ENCODE measurements at places on chromosomes 2 and 18.
A peak's percentile ranks its signal among the peaks of the same experiment; 100 is the strongest.

GRCh38 chr2:30109856-30110255 is 37.0 kb upstream of the YPEL5 start:
- DNase-seq: no peak

GRCh38 chr18:71485611-71486010 is 1058.5 kb downstream of the CBLN2 start:
- no peak for DNase-seq

DNA sequence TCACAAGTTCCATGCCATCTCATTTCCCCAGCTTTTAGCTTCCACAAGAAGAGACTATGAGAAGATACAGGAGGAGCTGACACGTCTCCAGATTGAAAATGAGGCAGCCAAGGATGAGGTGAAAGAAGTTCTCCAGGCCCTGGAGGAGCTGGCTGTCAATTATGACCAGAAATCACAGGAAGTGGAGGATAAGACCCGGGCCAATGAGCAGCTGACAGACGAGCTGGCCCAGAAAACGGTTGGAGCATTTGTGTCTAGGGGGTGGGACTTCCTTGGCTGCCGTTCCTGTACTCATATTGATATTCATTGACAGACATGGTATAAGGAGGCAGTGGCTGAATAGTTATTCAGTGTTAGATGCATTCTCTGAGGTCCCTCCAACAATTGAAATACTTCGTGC is 57.2 kb upstream of the LYPD6B start:
- no peak for DNase-seq

DNA sequence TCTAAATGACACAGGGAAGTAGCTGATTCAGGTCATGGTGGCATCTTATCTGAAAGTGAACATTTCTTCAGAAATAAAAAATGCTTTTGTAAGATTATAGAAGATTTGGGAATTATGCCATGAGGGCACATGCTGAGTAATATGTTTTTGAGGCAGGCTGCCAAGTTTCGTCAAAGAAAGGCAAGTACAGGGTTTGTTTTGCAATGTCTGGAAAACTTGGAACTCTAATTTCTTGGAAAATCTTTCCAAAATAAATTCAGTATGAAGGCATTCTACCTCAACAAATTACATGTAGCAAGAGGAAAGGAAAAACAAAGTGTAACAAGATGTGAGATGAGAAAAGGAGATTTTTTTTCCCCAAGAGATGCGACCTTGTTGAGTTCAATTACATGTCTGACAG is 167.7 kb downstream of the PLCL1 start:
- DNase-seq: no peak

GRCh38 chr2:187008111-187008510 is 159.1 kb upstream of the ZSWIM2 start:
- no peak for DNase-seq

DNA sequence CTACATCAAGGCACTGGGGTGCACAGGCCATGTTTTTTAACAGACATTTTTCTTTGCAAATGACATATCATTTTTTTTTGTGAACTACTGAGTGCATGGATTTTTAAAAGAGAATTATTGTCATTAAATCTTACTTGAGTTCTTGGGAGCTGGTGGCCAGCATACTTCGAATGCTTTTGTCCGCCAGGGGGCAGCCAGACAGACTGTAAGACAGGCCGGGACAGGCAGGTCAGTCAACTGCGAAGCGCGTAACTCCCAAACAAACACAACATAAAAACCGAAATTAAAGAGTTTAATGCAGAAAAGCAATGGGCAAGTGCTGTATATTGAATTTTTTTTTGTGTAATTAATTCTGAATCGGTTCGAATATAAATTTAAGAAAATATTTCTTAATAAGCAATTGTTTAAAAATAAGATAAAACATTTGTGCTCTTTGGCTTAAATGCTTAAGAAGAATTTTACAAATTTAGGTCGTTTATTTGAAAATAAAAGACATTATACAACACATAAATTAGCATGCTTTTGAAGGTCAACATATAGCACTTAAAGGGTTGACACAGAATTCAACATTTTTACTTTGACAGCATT is 142.2 kb upstream of the PXDN start:
- DNase-seq: peak; percentile 64

GRCh38 chr2:118943286-118943685 is 1.3 kb downstream of the MARCO start:
- DNase-seq: no peak

DNA sequence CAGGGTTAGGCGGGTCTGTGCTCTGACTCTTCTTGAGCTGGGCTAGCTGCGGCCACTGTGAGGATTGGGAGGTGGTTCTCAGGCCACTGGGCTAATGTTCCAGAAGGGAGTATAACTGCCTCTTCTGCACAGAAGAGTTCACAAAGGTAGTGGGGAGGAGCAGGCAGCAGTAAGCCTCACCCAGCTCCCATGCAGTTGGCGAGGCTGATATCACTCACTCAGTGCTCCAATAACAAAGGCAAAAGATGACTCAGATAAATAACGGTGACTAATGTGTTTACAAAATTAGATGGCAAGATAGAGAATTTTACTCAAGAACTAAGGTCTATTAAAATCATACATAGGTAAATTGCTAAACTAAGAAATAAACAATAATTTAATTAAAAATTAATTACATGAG is 174.2 kb upstream of the TMEM200C start:
- no peak for DNase-seq

- no peak for DNase-seq
Measured at GRCh38 chr18:26459340-26459739, 89.0 kb downstream of the KCTD1 start.

DNA sequence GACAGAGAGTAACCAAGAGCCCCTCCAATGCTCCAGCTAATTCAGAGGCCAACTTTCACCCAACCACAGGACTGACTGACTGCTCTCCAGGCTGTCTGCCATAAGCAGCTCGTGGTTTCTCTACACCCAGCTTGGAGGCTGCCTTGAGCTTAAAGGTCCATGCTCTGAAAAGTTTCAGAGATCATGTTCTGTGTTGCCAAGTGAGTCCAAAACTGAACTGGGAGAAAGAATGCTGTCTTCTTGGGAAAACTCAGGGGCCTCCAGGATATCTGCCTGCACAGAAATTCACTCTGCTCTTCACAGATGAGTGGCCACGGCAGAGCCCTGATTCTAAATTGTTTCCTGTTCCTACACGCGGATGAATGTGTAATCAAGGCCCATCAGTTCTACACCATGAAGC is 51.1 kb downstream of the LPIN2 start:
- no peak for DNase-seq

DNA sequence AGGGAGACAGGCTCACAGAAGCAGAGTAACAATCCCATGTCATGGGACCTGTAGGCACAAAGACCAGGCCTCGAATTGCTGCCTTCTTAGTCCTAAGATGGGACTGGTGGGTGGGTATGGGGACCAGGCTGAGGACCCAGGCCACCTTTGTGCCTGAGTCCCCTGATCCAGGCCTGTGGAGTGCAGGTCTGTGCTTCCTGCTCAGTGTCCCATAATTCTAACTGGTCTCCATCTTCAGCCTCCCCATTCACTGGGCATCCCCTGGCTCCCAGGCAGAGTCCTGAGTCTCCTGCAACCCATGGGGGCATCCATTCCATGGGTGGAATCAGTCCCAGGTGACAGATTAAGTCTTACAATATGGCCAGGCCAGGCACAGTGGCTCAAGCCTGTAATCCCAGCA is 83.9 kb downstream of the SMAD7 start:
- DNase-seq: no peak

GRCh38 chr2:16717477-16717876 is 51.8 kb upstream of the CYRIA start:
- DNase-seq: no peak

DNA sequence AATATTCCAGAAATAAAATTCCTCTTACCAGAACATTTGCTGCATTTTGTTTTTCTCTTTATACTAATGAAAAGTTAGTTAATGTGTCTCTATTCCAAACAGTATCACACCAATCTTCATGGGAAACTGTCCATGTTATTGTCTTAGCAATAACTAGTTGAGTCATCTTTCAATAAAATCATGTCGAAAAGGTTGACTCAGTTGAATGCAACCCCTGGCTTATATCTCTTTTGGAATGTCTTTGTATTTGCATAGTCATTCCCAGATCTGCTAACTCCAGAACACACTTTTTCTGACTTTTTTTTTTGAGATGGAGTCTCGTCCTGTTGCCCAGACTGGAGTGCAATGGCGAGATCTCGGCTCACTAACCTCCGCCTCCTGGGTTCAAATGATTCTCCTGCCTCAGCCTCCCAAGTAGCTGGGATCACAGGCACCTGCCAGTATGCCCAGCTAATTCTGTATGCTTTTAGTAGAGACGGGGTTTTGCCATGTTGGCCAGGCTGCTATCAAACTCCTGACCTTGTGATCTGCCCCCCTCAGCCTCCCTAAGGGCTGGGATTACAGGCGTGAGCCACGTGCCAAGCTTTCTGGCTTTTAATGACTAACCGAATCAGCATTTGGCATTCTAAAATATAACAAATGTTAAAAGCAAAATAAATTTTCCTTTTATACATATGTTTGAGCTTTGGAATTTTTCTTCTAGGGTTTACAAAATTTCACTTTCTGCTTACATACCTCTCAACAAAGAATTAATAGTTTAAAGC is 133.2 kb upstream of the GULP1 start:
- no peak for DNase-seq

DNA sequence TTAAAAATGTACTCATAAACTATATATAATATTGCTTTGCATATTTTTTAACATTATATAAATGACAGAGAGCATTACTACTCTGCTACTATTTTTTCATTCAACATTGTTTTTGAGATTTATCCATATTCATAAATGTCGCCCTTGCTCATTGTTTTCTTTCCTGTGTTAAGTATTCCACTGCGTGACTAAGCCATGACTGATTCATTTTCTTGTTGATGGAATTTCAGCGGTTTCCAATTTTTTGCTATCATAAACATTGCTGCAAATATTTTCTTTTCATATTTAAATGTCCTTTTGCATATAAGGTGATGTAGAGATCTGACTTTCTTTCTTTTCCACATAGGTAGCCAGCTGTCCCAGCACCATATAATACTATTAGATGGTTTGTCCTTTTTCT is 57.6 kb downstream of the SFXN5 start:
- DNase-seq: no peak

Measured in GM13976 (cell line).